Activated CD4-positive, alpha-beta T cell treated with anti-CD3 and anti-CD28 coated beads, Interleukin-10, Interleukin-2, amounts not matched to agents 100 ng/mL and 50 ng/mL, durations not matched to agents 16 hours and 8 hours (primary cell): ENCODE measurements at places on chromosomes 2 and 18.

DNA sequence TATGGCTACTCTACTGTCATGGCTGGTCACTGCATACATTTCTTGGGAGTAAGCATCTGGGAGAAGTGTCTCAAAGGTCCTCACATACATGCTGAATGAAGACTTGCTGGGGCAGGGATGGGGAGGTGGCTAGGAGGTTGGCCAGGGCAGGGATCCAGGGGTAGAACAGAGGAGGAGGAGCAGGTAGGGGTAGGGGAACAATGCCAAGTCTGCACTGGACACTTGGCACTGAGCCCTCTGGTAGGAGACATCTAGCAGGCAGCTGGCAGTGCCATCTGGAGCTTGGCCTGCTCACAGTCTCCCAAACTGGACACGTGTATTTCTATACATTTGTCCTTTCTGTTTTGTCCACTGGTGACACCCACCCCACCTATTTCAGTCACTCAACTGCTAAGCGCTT is 62.7 kb upstream of the REV1 start:
- no peak for DNase-seq

DNA sequence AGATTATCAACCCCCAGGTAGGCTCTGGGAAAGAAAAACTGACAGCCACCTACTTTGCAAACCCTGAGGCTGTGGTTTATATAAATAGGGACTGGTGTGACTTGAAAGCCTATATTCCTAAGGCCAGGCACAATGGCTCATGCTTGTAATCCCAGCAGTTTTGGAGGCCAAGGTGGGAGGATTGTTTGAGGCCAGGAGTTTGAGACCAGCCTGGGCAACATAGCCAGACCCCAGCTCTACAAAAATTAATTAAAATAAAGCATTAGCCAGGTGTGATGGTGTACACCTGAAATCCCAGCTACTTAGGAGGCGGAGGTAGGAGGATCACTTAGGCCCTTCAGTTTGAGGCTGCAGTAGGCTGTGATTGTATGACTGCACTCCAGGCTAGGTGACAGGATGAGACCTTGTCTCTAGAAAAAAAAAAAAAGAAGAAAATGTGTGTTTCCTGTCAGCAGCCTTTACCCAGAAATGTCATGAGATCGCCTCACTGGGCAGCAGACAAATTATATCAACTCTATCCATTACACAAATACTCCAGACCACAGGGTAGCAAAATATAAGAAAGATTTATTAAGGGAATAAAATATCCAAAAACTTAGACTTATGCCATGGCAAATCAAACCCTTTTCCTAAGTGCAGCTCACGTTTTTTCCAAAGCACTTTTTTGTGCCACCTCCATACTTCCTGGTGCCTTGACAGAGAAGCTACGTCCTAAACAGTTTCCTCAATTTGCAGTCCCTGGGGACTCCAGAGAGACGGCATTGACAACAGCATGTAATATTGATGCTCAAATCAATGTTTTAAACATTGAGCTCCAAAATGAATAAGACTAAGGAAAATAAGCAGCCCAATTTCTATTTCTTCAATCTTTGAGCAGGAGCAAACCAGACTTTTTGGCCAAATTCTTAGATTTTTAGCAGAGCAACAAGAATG is 190.8 kb upstream of the NDUFV2 start:
- no peak for DNase-seq

- DNase-seq, result no peak
Observed at GRCh38 chr2:176072951-176073904, 10.5 kb downstream of the EVX2 start.

GRCh38 chr2:219525533-219526232 is 11.4 kb downstream of the ASIC4 start:
- DNase-seq, result no peak
